T1000 (cell line): ENCODE measurements at places on chromosomes 6 and 20.
A peak's percentile ranks its signal among the peaks of the same experiment; 100 is the strongest.

- DNase-seq, result no peak
Observed at GRCh38 chr6:26273673-26274588, 91.1 kb upstream of the BTN3A2 start.

- no peak for DNase-seq
Observed at GRCh38 chr6:139510040-139510790, 135.8 kb upstream of the CITED2 start.

GRCh38 chr20:8208226-8208625 lies 76.2 kb downstream of the PLCB1 start:
- DNase-seq, result no peak

GRCh38 chr6:27468334-27468733 lies 4.6 kb downstream of the ZNF184 start:
- DNase-seq, result no peak

- DNase-seq, result no peak
Observed at GRCh38 chr6:37738216-37738615, 40.5 kb upstream of the MDGA1 start.

DNA sequence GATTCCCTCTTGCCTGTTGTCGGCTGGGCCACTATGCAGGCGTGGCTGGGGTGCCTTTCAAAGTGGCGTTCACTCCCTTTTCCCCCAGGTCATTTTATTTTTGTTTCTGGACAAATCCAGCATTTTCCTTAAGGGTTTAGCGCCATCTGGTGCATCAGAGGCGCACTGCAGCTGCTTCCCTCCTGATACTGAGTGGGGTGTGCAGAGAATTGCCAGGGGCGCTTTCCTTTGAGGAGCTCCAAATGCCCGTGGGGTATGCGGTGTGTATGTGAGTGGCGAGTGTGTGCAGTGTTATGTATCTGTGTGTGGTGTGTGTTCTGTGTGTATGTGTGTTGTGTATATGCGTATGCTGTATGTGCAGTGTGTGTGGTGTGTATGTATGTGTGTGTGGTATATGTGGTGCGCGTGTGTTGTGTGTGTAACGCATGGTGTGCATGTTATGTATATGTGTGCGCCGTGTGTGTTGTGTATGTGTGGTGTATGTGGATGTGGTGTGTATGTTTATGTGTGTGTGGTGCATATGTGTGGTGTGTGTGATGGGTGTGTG lies 100.1 kb upstream of the AGPAT4 start:
- DNase-seq, result peak; percentile 68

GRCh38 chr6:148291876-148292275 lies 50.8 kb upstream of the SASH1 start:
- DNase-seq, result no peak

DNA sequence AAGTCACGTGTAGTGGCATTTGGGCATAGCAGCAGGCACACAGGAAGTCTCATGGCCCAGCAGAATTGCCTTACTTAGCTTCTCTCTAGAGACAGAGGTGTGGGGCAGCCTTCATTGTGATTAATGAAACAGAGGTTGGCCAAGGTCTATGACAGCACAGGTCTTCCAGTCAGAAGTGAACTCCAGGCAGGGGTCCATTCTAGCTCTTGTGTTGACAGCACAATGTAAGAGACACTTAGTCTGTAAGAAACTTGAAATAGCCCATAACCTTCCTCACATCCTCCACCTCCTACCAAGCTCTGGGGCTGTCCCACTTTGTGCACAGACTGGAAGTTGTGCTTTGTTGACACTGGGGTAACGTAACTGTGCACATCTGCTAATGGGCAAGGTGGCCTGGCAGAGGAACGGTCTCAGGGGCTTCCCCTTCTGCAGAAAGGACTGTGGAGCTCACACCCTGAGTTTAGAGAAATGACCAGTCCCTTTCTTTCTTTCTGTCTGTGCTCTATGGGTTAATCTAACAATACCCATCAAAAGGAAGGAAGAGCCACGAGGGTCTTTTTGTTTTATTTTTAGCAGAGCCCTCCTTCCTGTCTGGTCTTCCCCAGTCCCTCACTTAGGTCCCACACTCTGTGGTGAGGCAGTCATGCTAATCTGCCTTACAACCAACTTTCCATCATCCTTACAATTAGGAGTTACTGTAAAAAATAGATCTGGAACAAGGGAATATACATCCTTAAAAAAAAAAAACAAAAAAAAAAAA lies 35.6 kb upstream of the TAGAP start:
- DNase-seq, result no peak

DNA sequence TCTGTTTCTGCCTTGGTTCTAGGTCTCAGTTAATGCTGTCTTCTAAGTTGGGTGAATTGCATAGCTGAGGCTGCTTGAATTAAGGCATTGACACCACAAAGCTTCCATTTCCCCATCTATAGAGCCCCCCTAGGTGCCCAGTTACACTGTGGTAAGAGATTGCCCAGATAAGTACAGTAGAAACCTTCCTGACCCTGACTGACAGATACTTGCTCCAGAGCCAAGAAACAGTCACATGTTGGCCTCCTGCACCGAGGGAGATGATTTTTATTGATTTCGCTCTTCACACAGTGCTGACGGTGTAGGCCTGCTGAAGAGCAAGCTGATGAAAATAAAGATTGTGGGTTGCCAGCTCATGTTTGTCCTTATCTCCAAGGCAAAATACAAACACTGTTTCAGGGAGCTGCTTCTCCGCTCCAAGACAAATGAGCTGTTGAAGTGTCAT lies 67.9 kb downstream of the TRMT11 start:
- no peak for DNase-seq

GRCh38 chr6:6826961-6827360 lies 238.4 kb downstream of the LY86 start:
- DNase-seq, result no peak

- no peak for DNase-seq
Observed at GRCh38 chr6:163423696-163424095, 9.2 kb downstream of the QKI start.

DNA sequence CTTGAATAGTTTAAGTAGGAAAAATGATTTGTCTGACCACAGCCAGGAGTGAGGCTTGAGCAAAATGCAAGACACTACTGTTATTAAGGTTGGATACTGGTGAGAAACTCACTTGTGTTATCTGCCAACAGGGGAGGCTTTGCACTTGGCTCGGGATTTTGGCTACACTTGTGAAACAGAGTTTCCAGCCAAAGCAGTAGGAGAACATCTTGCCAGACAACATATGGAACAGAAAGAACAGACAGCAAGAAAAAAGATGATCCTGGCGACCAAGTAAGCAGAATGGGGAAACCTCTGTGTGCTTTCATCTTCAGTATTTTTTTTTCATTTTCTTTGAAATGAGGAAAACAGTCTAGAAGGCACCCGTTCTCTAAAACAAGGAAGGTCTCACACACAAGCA lies 31.6 kb downstream of the TFAP2D start:
- DNase-seq, result no peak

DNA sequence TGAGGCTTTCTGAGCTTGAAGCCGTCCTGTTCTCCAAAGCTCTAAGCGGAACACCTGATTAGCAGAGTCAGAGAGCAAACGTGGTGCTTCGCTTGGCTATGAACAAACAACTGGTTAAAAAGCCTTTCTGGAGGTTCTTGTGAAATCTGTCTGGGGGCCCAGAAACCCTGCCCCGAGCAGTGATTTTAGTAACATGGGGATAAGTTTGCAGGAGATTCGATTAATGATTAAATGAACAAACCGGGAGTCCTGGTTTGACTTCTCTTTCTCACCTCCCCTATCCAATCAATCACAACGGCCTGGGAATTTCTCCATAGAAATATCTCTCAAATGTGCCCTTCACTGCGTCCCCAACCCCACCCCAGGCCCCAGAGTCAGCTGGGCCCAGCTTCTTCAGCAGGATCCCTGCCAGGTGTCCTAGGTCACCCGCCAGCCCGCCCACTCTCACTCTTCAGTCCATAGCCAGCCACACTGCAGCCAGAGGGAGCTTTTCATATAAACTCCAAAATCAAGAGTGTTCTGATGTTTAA lies 43.6 kb downstream of the ZDHHC14 start:
- DNase-seq, result no peak

GRCh38 chr6:47161176-47161687 lies 119.1 kb upstream of the ADGRF1 start:
- DNase-seq, result no peak

GRCh38 chr6:82363428-82364086 lies at the start of gene TPBG:
Gene TPBG, plus strand, starts transcription at chr6:82363817. Its CDS starts 1,145 bp downstream, at chr6:82364962.
- DNase-seq, result peak; percentile 72

GRCh38 chr6:43803783-43804549 lies 34.0 kb downstream of the VEGFA start:
- DNase-seq, result no peak

DNA sequence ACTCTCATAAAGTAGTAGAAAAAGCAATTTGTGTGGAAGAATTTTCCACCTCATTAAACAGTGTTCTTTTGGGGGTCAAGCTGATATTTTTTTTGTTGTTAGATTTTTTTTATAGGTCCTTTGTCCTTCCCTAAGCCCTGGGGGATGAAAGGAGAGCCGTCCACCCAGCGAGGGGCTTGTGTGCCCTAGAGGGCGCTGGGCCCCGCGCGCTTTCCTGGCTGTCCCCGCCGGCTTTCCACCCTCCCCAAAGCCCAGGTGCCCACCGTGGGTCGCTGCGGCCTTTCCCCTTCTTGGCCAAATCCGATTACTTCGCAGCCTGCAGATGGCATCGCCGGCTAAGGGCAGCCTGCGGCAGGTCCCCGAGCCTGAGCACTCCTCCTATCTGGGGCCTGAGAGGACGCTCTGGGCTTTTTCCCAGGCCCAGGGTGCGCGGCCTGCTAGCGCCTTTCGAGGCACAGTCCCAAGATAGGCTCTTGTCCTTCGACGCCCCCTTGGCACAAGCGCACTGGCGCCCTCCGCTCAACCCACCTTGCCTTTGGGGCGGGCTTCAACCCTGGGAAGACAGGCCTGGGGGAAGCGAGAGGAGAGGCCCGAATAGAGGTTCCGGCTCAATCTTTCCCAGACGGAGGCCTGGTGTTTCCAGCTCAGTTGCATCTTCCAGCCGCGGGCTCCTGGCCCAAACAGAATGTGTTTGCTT lies 33.6 kb downstream of the TFAP2A start:
- DNase-seq, result no peak

DNA sequence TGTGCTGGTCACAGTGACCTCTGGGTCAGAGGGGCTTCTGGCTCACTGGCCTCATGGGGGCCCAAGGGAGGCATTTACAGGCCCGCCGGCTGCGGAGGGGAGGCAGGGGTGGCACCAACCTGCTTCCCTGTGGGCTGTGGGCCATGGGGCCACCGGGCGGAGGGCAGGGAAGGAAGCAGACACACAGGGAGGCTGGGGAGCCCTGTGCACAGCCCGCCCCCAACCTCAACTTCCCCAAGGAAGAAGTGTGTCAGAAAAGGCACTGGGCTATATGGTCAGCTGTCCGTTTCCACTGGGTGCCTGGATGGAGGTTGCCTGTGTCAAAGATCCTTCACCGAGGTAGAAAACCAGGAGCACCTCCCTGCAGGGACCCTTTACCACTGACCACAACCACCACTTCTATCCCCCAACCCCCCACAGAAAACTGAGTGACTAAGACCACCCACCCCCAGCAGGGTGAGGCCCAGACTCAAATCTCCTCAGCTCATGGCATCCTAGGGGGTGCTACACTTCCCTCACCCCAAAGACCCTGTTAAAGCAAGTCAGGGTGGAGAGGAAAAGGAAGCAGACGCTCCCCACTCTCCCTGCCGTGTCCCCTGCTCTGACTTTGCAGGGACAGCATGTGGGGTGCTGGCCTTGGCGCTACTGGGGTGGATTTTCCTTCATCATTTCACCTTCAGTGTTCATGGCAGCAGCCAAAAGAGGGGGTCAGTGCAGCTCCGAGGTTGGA lies 5.6 kb downstream of the CST3 start:
- DNase-seq, result no peak

- DNase-seq, result no peak
Observed at GRCh38 chr6:10395704-10396546, 18.9 kb downstream of the TFAP2A start.

- no peak for DNase-seq
Observed at GRCh38 chr20:19275630-19276071, 63.2 kb downstream of the SLC24A3 start.

DNA sequence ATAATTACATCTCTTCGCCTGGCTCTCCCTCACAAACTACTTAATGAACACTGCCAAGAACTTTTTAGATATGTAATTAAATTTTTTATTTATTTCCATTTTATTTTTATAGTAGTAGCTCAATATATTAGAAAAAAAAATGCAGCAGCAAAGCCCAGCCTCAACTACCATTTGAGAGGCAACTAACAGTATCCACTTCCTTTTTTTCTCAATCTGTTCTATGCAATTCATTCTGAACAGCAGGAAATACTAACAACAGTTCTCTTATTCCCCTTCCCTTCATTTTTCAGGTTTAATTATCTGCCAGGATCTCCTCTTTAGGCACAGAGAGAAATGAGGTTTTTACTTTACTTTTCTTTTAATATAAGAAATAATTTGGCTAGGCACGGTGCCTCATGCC lies 112.7 kb downstream of the ZNF217 start:
- no peak for DNase-seq

DNA sequence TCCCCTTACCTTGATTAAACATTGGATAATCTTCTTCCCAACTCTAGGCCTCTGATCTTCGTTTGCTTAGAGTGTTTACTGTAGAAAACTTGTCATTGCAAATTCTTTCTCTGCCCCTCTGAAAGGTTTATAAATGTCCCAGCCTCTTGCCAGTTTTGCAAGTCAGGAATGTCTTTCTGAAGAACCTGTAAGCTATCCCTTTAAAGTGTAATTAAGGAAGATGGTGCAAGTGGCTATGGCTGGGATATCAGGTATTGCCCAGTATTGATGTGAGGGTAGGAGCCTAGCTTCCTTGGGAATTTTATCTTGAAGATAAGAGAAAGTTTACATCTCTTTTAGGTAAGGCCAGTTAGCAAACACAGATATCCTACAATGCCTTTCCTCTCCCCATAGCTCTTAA lies 211.0 kb upstream of the RIMS1 start:
- no peak for DNase-seq

DNA sequence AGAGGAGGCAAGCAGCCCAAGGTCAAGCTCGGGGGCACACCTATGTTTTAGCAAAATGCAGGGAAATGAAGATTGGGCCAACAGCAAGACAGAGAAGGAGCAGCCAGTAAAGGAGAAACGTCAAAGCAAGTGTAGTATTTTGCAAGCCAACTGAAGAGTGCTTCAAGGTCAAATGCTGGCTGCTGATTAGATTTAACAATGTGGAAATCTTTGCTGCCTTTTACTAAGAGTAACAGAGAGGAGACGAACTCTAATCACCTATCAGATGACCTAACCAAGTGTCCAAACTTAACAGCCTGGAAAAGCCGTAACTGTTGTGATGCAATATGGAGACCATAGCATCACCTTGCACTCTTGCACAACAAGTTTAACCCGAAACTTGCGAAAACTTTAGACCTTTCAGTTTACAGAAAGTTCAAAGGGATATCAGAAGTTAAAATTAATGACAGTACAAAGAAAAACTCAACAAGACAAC lies 30.4 kb downstream of the AKIRIN2 start:
- no peak for DNase-seq

DNA sequence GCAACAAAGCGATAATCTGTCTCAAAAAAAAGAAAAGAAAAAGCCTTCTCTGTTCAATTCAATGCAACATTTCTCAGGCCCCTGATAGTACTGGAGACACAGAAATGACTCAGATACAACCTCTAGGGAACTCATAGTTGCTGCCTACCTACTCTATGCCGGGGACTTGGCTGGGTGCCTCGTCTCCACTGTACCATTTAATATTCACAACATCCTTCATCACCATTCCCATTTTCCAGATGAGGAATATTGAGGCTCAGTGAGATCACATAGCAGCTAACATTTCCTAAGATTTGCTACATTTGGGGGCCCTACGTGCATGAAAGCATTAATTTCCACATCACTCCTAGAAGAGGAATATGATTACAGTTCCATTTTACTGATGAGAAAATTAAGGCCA lies 7.5 kb downstream of the NOL4L start:
- no peak for DNase-seq
